Forelimb muscle (tissue), 1 donor: ENCODE measurements at places on chromosomes 4 and X. TPM values are rescaled to one million over a fixed set of nuclear protein-coding genes. Genes with fewer than 3 reads are reported as not detected.

The LETM1 gene
- polyA plus RNA-seq, result 15.2 TPM

The PLAC1 gene
- polyA plus RNA-seq, result 1.8 TPM

DNA sequence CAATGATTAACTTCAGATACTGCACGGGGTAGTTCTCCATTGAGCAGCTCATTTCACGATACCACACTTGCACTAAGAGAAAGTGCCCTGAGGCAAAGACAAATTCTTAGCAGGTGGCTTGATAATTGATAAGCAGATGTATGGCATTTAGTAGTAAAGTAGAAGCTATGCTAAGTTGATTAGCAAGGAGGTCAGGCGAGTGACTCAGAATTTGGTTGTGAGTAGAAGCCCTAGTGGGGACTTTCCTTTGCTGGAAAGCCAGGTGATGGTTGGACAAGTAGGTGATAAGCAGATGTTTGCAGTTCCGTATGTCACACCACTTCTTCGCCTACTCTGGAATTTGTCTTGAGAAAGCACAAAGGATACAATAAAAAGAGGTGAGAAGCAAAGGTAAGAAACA lies 58.7 kb downstream of the TLL1 start:
- DNase-seq, result no peak

- no peak for DNase-seq
Measured at GRCh38 chrX:111917591-111917990, 41.6 kb downstream of the TRPC5OS start.
